Effector memory CD4-positive, alpha-beta T cell (primary cell): ENCODE measurements at places on chromosomes 12 and 14.

DNA sequence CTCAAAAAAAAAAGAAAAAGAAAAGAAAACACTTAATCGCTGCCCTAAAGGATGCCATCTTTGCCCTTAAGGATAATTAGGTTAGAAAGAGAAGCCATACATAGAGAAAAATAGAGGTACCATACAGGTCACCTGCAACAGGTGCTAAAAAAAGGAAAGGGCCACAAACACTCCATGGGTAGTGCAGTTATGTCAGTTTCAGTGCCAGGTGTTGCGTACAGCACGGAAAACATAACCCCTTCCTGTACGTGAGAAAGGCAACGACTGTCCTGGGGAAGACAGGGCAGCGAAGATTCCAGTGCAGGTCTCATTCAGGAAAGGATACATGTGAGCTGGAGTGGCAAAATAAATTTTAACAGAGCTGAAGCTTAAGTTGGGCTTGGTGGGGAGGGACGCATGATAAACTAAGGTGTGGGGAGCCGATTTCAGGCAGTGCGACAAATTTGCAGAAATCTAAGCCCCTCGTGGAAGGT is 553 bp upstream of the DAZAP2 start:
- DNase-seq = no peak

DNA sequence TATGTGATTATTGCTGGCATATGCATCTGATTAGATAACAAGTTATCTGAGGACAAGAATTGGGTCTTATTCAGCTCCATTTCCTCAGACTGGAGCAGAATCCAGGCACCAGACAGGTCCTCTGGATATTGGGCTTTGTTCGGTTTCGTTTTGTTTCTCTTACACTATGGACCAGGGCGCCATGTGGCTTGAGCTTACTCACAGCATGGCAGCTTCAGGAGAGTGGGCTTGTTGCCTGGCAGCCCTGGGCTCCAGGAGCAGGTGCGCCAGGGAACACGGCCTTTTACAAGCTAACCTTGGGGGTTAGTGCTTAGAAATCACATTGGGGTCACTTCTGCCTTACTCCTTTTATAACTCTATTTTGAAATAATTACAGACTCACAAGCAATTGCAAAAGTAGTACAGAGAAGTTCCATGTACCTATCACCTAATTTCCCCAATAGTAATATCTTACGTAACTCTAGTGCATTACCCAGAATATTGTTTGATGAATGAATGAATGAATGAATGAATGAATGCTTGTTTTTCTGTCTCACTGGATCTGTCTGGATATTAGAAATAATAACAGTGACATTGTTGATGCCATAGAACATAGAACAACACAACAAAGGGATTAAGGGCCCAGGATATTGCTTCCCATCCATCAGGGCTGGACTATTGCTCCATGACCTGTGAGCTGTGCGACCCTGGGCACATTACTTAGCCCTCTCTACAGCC is 39.0 kb downstream of the CMKLR1 start:
- no peak for DNase-seq

DNA sequence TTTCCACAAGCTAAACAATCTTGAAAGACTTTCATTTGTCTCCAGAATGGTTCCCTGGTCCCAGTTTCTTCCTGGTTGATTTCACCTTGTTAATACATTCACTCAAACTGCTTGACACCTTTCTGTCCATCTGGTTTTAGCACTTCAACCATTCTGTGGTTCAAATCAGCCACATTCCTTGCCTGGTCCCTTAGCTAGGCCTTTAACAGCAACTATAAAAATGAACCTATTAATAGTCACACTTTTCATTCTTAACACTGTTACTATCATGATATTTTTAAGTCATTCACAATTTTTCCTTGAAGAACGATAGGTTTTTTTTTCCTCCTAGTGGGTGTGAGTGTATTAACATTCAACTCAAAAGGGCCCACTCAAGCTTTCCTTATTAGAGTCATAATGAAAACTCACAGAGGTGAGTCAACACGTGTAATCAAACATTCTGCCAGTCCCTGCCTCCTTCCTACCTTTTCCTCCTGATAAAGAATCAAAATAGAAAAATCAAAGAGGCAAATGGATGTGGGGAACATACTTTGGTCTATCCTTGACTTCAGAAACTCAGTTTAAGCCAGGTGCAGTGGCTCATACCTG is 34.4 kb upstream of the CCNT1 start:
- no peak for DNase-seq

- DNase-seq = no peak
Observed at GRCh38 chr12:65598688-65599087, 225.6 kb upstream of the HMGA2 start.

DNA sequence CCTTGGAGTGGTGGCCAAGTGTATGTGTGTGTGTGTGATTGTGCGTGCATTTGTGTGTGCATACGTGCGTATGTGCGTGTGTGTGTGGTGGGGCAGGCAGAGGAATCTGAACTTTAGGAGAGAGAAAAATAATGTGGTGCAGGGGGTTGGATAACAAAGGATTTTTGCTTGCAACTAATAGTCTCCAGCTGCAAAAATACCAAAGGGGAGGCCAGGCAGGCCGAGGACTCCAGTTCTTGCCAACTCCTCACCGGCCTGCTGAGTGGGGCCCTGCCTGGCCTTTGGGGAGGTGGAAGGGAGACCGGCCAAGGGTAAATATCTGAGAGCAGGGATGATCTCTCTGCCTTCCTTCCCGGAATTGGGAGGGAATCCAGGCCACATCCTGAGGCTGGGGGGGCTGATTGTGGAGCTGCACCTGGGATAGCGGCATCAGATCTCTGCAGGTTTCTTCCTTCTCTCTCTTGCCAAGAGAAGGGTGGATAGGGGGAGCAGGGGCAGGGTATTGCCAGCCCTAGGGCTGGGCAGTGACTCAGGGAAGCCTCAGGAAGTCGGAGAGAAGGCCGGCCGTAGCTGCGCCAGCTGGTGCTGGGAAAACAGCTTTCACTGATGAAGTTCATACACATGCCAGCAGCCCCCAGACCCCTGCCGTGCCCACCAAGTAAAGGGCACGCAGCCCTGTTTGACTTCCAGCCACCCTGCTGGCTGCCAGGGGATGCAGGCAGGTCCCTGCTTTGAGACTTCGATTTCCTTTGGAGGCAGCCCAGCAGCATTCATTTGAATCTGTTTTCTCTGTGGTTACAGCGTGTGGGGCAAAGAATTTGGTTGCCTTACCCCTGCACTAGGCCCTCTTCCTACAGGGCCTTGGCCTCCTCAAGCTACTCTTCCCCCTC is 4.6 kb upstream of the LRP1-AS start:
- no peak for DNase-seq

DNA sequence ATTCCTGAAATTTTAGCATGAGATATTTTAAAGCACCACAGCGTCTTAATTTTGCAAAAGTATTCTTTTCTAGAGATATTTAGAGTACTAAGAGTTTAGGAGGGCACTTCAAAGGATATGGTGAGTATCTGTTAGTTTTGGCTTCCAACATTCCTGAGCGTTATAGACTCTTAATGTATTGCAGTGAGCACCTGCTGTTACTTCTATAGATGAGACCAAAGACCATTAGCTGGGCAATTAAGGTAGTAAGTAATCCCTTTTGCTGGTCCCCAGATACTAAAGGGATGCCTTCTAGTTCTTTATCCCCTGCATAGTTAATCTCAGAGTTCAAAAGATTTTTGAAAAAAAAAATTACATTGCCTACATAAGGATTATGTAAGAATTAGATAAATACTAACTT is 975.6 kb downstream of the GALC start:
- no peak for DNase-seq

GRCh38 chr12:56126732-56127239 is 1.3 kb upstream of the ESYT1 start:
- DNase-seq = no peak

- no peak for DNase-seq
Observed at GRCh38 chr12:103778781-103779180, 62.3 kb downstream of the NT5DC3 start.

DNA sequence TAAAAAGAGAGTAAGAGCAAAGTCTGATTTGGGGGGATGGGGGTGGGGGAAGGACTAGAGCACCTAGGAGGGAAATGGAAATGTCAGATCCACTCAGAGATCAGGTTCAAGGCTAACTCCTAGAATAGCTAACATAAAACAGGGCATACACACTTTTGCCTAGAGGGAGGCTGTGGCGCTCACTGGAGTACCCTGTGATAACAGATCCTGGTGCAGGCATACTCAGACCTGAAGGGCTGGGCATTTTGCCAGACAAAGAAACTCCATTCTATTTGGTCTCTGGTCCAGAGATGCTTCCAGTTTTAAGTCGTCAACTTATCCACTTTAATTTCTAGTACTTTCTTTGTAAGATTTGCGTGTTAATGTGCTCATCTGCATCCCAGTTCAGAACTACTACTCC is 5.8 kb downstream of the CTDSP2 start:
- DNase-seq = no peak

GRCh38 chr12:56679883-56680575 is 8.1 kb downstream of the PTGES3 start:
- no peak for DNase-seq

- no peak for DNase-seq
Observed at GRCh38 chr12:132161036-132161781, 17.0 kb downstream of the NOC4L start.

DNA sequence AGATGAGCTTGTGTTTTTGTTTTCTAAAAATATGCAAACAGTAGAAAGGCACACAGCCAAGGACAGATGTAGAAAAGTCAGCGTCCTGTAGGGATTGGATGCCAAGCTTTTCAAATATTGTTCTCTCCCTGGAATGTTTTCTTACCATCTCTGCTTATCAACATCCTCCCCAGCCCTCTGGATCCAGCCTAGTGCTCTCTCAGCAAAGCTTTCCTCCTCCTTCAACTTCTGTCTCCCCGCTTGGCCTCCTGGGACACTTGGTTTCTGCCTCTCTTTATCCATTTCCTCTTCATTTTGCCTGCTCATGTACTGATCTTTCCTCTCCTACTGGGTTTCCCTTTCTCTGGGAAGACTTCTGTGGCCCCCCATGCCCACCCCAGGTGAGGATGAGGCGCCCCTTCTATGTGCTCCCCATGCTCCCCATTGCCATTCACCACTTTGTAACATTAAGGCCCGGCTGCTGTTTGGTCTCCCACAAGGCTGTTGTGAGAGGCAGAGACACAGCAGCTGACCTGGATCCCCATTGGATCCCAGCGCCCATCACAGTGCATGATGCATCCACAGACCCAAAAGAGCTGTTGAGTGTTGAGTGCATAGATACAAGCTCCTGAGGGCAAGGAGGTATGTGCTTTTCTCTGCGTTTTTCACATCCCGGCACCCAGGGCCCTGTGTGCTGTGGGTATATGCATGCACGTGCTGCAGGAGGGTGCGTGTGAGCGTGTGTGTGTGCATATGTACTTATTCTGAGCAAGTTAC is 38.2 kb downstream of the EVL start:
- no peak for DNase-seq

DNA sequence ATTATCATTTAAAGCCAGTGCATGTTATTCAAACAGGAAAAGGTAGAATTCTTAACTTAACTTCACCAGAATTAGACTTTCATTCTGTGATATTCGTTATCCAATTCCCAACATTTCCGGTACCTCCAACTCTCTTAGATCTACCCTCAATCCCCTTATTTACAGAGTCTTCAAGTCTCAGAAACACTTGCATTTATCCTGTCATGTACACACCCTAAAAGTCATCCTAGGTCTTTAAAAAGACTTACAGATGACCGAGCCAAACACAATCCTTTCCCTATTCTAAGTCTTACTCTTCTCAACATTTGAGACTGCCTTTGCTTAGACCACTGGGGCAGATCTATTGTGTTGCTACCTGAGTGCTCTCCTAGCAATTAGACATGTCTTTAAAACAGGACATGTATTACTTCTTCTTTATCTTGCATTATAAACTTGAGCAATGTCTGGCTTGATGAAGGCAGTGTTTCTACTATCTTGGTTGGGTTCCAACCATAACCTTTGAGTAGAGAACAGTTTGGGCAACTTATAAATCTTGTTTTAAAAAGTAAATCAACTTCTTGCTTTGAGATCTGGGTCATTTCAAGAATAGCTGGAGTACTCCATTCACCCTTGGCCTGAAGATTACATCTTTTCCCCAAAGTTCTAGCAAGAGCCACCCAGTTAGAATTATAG is 140.6 kb upstream of the PLEKHG7 start:
- no peak for DNase-seq

DNA sequence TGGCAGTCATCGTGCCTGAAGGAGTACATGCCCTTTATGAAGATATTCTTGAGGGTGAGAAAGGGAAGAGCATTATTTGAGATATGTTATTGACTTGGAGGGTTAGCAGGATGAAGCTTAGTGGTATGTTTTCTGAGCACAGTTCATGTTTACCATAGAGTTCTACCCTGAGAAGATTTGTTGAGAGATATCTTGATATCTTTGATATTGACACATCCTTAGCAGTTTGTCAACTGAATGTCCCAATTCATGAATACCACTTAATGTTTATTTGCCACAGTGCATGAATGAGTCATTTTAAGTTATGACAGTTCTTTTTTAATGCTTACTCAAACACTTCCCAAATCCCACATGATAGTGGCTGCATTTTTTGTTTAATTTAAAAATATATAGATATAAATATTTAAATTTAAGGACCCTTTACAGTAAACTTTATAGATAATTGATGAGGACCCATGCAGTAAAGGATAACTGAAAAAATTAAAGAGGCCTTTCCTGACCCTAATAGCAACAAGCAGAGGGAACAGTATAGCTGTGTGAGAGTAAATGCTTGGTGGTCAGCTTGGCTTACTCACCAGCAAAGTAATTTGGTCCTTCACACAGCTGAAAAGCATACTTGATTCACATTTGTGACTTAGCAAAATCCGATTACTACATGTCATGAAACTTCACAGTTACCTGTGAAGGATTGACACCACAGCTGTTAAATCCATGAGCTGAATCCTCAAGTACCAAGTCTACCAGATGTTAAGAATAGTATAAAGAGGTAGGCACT is 25.8 kb downstream of the SLC39A9 start:
- no peak for DNase-seq

- no peak for DNase-seq
Observed at GRCh38 chr12:59040656-59041055, 120.4 kb upstream of the LRIG3 start.

- no peak for DNase-seq
Observed at GRCh38 chr12:64650762-64651161, 40.5 kb downstream of the RASSF3 start.

DNA sequence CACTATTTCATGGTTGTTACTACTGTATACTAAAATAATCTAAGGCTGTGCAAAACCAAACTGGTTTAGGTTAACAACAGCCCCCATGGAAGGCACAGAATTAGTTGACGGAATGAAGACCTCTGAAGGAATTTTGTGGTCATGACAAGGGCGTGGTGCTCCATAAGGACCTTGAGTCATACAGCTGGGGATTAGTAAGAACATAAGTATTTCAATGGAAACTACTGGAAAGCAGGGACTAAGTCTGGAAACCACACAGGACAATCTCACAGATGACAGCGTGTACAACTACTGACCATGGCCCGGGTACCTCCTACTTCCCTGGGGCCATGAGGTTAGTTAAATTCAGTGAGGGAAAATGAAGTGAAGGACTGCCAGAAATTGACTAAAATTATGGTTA is 98.5 kb upstream of the PLEKHA5 start:
- DNase-seq = no peak

- no peak for DNase-seq
Observed at GRCh38 chr14:22314183-22314820, 274.7 kb downstream of the DAD1 start.

- DNase-seq = no peak
Observed at GRCh38 chr12:112283546-112283945, 98.7 kb downstream of the HECTD4 start.
